ENCODE measurements at places on chromosomes 3 and 15.
A peak's percentile ranks its signal among the peaks of the same experiment; 100 is the strongest.

DNA sequence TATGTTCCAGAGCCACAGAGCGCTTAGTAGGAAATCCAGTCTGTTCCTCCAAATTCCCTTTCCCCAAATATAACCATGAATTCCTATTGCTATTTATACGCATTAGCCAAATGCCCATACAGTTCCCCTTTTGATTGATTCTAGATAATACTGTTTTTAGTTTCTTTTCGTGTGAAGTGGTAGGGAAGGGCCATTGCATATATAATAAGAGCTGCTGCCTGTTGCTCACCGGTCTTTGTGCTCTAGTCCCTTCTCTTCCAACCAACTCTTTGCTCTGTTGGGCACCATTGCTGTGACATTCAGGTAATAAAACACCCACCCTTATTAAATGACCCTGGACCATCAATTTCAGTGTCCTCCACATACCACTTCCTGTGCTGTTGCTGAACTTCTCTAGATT, 379.9 kb upstream of the KCNMB2 start:
- no peak for DNase-seq

DNA sequence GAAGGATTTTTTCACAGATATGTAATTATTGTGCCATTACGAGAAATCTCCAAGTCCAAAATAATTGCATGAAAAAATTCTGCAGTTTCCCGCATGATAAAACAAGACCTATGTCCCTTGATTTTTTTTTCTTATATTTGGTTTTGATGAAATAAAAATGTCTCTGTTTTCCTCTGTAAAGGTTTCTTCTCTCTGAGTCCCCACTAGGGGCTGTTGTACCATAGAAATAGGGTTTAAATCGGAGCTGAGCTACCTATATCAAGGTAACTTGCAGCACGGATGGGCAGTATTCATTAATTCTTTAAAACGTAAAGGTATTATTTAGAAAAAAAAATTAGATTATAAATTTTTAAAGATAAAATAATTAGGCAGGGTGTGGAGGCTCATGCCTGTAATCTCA, 66.6 kb upstream of the IGF1R start:
- DNase-seq: no peak

DNA sequence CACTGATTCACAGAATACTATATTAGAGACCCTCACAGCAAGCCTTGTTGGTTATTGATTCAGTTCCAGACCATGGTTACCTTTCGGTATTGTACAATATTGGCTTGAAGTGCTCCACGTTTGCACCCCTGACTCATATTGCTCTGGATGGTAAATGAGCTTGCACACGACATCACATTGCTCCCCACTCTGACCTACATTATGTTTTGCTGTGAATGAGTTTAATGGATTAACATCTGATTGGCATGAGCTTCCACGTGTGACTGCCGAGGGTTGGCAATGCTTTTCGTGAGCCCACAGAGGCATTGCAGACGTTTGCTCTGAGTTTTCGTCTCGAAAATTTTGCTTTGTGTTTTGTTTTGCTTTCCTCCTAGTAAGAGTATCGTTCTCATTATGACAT, 225.8 kb upstream of the ICE2 start:
- no peak for DNase-seq

- no peak for DNase-seq
Observed at GRCh38 chr3:194760494-194761137, 74.9 kb downstream of the FAM43A start.

- DNase-seq: no peak
Observed at GRCh38 chr15:45351227-45351626, 27.1 kb downstream of the GATM start.

DNA sequence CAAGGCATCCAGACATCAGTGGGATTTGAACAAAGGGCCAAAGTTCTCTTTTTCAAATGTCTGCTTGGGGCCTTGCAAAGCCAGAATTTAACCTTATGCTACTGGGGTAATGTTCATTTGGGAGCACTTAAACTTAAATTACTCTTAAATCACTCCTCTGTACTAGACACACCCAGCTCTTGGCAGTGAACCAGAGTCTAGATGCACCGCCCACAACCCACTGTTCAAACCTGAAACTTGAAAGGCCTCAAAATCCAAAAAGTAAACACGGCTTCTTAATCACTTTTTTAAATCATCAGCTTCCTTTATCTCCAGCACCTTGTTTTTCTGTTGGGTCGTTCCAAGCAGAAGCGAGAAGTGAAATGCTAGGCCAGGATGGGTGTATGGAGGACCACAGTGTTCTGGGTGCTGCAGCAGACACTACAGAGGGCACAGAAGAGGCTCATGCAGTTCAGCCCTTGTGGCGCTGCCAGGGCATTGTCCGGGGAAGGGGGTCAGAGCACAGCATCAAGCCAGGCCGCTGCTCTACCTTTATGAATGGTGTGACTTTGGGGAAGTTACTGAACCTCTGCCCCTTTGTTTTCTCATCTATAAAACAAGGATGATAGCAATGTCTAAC, 28.8 kb downstream of the MECOM start:
- no peak for DNase-seq

- DNase-seq: no peak
Observed at GRCh38 chr3:184771301-184772127, 40.5 kb upstream of the VPS8 start.

DNA sequence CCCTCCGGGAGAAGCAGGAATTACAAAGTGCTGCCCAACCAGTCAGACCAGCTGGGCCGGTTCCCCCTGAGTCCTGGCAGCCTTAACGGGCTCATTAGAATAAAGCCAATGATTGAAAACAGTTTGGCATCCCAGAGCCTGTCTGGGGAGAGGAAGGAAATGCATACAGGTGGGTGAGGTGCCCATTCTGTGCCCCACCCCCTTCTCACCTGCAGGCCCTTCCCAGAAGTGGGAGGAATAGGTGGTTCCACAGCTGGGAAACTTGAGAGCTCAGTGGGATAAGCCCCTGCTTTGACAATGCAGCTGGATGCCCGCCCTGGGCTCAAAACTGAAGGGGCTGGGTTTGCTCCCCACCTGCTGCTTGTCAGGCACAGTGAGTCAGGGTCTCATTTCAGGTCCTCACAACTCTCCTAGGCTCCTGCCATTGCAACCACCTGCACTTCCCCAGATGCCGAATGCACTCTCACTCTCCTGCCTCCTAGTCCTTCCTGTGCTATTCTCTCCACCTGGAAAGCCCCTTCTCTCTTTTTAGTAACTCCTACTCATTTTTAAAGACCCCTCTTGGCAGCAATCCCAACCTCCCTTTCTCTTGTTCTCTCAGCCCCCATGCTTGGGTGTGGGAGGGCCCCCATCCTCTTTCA, 5.5 kb upstream of the BUB1B start:
- no peak for DNase-seq

DNA sequence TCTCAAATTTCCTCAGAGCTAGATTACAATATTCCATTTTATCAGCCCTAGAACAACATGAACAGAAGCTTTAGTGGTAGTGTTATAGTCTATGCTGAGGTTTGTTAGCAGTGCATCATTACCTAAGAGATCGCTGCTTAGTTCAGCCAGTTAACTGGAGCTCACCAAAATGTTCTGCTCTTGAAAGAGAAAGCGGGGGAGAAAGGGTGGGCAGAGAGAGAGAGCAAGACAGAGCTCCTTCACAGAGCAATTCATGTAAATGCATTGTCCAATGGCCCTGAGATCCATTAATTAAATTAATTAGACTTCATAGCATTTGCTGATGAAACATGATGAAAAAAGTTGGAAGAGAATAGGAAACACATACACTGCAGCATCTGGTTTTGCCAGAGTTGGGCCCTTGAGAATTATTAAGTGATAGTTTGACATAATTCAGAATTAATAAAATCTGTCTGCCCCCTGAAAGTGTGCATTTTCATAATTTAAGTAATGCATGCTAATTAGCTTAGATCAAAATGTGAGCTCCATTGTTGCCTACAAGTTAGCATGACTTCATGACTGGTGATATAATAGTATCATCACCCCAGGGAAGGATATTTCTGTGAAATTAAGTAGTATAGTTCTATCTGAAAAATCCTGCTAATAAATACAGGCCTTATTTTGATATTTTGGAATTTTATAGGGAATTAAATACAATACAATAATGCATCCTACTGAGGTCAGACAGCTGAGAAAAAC, 86.9 kb upstream of the LYSMD4 start:
- DNase-seq: no peak

DNA sequence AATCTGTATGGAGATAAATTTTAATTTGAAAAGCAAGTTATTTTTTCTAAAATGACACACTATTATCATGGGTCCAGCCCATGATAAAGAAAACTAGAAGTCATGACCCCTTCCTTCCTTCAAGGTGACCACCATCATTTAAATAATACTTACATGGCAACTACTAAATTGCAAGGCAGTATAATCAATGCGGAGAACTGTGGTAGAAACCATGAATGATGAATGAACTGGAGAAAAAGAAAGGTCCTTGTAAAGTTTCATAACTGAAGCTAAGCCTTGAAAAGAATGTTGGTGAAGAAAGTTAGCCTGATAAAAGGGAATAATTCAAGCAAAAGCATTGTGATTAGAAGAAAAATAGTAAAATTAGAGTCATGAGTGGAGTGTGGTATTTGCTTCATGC, 222.9 kb upstream of the TBC1D5 start:
- DNase-seq: no peak

GRCh38 chr3:61451841-61452240, 109.5 kb upstream of the PTPRG start:
- no peak for DNase-seq

DNA sequence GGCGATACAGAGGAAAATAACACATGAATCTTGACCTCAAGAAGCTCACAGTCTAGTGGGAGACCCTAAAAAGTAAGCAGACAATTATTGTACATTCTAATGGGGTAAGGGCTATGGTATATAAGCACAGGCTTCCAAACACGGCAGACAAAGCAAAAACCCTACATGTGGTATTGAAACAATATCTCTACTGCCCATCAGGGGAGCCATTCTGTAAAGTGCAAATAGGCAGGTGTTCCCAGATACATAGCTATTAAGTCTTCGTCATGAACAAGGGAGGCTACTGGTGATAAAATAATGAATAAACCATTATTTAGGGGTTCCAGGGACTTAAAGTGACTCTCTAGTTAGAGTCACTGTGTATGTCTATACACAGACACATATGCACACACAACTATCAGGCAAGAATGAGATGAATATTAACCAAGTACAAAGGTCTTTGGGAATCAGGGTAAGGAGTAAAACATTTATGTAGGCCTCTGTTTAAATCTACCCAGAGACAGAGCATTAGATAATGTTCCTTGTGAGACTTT, 38.7 kb upstream of the ASB14 start:
- DNase-seq: no peak

GRCh38 chr3:123256256-123256655, 54.5 kb downstream of the SEC22A start:
- DNase-seq: no peak

DNA sequence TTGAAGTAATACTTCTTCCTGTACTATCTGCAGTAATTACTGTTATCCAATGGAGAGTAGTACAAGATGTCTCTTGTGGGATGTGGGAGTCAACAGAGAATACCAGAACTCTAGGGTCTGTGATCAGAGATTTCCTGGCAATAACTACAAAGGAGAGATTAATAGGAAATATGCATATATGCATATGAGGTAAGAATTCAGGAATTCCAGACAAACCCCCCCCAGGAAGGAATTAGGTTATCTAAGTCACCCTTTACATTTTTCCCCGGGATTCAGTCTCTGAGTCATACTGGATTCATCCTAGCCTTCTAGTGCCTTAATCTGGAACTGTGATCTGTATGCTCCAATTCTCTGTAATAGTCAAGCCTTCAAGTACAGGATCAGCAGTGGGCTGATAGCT, 49.4 kb downstream of the GTF2E1 start:
- DNase-seq: no peak

DNA sequence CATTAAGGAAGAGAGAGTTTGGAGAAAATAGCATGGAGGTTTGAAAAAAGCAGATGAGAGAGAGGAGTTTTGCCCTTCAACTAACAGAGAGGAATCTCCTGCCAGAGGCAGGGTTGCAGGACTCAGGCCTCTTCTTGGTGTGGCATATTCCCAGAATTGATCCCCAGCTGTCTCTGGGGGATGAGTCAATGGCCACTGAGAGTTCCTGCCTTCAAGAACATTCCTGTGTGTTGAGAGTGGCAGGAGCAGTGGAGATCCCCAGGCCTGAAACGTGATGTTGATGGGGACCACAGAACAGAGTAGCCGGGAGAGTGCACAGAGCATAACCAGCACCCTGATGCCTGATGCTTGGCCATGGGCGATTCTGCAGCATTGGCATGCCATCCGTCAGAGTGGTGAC, 348.4 kb upstream of the THBS1 start:
- DNase-seq: peak; percentile 72

GRCh38 chr3:71744738-71745137, 8.9 kb upstream of the GPR27 start:
- DNase-seq: no peak

- DNase-seq: peak; percentile 93
Observed at GRCh38 chr15:67127965-67128364, 62.6 kb downstream of the SMAD3 start.

GRCh38 chr3:143535994-143536784, 312.1 kb downstream of the SLC9A9 start:
- no peak for DNase-seq

DNA sequence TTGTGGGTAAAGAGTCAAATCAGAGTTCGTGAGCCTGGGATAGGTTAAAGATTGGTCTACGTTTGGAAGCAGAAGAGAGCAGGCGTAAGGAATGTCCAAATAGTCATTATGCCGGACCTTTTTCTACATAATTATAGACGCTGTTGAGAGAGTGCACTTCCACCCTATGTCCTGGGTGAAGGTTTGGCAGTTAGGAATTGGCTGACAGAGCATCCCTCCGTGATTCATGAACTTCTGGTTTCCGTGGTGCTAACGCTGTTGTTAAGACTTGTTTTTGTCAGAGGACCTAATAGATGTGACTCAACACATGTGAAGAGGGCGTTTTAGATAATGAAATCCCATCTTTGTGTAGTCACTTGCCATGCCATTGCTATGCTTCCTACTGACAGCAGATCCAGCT, 1.1 kb downstream of the EAF1 start:
- DNase-seq: peak; percentile 14

- no peak for DNase-seq
Observed at GRCh38 chr3:168416446-168416845, 320.7 kb upstream of the GOLIM4 start.

- DNase-seq: no peak
Observed at GRCh38 chr3:150829408-150829807, 66.4 kb upstream of the SIAH2 start.

- DNase-seq: no peak
Observed at GRCh38 chr15:36707884-36708435, 128.5 kb downstream of the CDIN1 start.

GRCh38 chr15:38401106-38401505, 52.8 kb upstream of the FAM98B start:
- DNase-seq: no peak

DNA sequence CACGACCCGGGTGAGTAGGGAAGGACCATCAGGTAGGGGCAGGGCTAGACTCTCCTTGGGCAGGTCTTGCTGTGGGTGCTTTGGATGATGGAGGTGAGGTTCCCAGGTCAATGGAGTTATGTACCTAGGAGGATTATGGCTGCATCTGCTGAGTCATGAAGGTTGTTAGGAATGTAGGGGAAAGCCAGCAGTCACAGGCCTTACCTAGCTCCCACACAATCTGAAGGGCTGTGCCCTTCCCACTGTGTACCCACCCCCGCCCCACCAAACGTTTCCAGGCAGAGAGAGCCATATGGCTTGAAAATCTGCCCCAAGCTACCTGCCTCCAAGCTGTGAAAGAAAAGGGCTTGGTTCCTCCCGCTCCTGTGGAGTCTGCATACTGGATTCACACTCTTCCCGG, 573.4 kb upstream of the DPPA4 start:
- no peak for DNase-seq

Measured in kidney epithelial cell (primary cell).